Hippocampal formation (tissue), 2 donors: ENCODE measurements at places on chromosomes 5 and 9.

DNA sequence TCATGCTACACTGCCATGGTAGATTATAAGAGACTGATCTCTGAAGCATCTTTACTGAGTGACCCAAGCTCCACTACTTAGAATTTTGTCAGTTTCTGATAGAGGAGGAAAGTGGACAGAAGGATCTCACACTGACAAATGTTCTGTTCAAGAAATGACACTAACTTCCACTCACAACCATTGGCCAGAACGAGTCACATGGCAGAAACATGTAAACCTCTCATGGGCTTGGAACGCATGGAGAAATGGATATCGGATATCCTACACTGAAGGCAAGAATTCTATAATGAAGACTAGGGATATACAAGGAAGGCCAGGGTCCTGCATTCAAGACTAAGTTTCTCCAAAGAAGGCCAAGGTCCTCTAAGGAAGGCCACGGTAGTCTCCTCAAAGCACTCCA is 31.1 kb downstream of the EGFLAM start:
- no peak for DNase-seq

- DNase-seq: no peak
These were observed 6.9 kb upstream of the NR5A1 start for GRCh38 chr9:124514125-124514524.

- no peak for DNase-seq
These were observed 14.1 kb downstream of the HSPB3 start for GRCh38 chr5:54469622-54470021.

- no peak for DNase-seq
These were observed 27.1 kb downstream of the LCP2 start for GRCh38 chr5:170270293-170271069.

DNA sequence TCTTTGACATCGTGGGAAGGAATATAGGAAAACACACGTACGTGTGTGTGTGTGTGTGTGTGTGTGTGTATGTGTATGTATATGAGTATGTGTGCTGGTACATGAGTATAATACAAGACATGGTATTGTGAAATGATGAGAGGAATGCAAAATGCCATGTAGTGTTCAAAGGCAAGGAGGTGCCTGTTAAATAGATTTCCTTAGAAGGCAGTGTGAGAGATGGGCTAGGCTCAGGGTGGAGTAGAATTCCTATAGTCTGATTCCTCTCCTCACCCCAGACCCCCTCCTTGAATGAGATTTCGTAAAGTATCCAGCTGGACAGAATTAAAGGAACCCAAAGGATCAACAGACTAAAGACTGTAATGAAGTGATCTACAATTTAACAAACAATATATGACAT is 11.1 kb downstream of the GPR21 start:
- no peak for DNase-seq

GRCh38 chr5:151063142-151063989 is 17.5 kb downstream of the TNIP1 start:
- no peak for DNase-seq

DNA sequence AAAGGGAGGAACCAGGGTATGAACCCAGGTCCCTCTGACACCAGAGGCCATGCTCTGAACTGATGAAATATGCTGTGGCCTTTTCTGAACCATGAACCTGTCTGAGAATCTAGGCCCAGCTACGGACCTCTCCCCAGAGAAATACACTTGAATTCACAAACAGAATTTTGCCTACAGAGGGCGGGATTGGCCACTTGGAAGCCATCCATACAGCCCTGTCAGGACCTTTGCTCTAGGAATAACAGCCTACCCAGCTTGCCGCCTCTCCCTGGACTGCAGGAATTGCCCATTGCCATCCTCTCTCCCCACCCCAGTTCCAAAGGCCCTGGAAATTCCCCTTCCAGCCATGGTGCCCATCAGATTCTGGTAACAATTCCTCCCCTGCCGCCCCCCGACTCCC is 26.6 kb downstream of the MORN5 start:
- no peak for DNase-seq

GRCh38 chr9:27856054-27856453 is 282.8 kb upstream of the C9orf72 start:
- no peak for DNase-seq

GRCh38 chr5:177595991-177596774 is 3.7 kb upstream of the B4GALT7 start:
- no peak for DNase-seq

DNA sequence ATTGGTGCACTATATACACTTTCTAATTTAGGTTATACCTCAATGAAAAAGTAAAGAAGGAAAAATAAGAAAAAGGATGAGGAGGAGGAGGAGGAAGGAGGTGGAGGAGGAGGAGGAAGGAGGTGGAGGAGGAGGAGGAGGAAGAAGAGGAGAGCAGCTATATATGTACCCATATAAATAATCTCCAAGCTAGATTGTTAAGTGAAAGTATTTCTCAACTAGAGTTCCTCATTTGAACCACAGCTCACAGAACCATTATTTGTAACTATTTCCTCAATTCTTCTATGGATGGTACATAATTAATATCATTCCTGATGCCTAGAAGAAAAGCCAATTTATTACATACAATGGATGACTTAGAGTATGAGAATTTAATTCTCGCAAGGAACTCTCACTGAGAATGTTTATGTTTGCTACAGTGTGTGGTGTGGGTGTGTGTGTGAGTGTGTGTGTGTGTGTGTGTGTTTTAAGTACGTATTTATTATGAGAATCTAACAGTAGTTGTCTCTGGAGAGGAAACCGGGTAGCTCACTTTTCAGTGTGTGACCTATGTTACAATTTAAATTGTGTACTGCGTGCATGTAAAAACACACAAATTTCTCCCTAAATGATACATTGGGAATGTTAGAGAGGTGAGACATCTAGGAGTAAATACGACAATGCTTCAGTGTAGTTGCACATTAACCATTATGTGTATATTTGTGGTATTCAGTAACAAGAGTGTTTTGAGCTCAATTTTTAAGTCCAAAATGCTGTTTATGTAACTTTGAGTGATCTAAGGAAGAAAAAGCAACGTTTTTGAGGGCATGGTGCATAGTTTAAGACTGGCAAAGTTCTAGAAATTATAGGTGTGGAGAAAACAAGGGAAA is 20.2 kb upstream of the NREP start:
- DNase-seq: no peak

- DNase-seq: no peak
These were observed 29.7 kb downstream of the GTF3C4 start for GRCh38 chr9:132699956-132700355.

GRCh38 chr5:133336969-133337410 is 275.4 kb downstream of the FSTL4 start:
- DNase-seq: no peak
